ENCODE measurements at places on chromosomes 11 and 22.
A peak's percentile ranks its signal among the peaks of the same experiment; 100 is the strongest.

GRCh38 chr11:96199563-96200025, 143.4 kb downstream of the MAML2 start:
- no peak for DNase-seq

DNA sequence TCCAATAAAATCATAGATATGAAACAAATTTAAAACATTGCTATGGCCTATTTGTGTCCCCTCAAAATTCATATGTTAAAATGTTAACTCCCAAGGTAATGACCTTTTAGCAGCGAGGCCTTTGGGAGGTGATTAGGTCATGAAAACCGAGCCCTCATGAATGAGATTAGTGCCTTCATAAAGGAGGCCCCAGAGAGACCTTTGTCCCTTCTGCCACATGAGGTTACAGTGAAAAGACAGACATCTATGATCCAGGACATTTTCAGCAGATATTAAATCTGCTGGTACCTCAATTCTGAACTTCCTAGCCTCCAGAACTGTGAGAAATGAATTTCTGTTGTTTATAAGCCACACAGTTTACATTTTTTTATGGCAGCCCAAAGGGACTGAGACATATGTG, 171.7 kb downstream of the MPPED1 start:
- no peak for DNase-seq

- DNase-seq = no peak
Observed at GRCh38 chr11:72974487-72975205, 160.4 kb downstream of the ATG16L2 start.

- no peak for DNase-seq
Observed at GRCh38 chr11:125933030-125933813, 12.6 kb upstream of the VSIG10L2 start.

GRCh38 chr22:47168900-47169800, 406.7 kb downstream of the TBC1D22A start:
- DNase-seq = peak; percentile 36

DNA sequence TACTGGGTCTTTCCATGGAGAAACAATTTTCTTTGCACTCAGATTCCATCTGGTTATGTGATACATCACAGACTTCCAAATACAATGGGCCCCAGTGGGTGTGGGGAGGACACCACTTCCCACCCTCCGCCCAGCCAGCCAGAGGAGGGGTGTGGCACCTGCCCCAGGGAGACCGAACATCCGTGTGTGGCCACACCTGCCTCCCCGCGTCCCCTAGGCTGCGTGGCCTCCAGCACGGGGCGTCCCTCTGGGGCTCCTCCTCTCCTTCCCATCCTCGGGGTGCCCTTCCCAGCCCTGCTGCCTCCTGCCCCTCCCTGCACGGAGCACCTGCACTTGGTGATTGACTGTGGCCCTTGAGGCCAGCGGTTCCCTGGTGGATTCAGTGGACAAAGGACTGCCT, 49.1 kb downstream of the CERK start:
- no peak for DNase-seq

GRCh38 chr11:69301081-69301454, 7.1 kb downstream of the MYEOV start:
- DNase-seq = no peak

GRCh38 chr11:115251126-115251525, 253.1 kb downstream of the CADM1 start:
- no peak for DNase-seq
